ENCODE measurements at places on chromosomes 3 and 15.

GRCh38 chr3:17300441-17300840, 415.7 kb downstream of the PLCL2 start:
- DNase-seq, result no peak

DNA sequence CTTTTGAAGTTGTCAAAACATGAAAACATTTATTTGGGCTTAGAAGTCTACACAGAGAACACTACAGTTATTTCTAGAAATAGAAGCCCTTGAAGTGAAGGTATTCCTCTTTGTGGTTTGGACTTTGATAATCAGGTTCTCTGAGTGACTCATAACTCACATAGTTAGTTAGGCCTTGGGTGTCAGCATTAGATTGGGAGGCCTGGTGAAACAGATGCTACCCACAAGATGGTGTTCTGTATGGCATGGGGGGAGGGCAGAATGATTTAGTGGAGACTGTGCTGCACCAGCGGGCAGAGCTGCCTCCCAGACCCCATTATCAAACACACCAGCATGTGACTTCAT, 108.9 kb upstream of the ETV5 start:
- DNase-seq, result no peak

- DNase-seq, result no peak
Measured at GRCh38 chr15:28246605-28247004, 75.4 kb downstream of the HERC2 start.

GRCh38 chr3:9866639-9867038, 13.4 kb downstream of the CIDEC start:
- DNase-seq, result no peak

DNA sequence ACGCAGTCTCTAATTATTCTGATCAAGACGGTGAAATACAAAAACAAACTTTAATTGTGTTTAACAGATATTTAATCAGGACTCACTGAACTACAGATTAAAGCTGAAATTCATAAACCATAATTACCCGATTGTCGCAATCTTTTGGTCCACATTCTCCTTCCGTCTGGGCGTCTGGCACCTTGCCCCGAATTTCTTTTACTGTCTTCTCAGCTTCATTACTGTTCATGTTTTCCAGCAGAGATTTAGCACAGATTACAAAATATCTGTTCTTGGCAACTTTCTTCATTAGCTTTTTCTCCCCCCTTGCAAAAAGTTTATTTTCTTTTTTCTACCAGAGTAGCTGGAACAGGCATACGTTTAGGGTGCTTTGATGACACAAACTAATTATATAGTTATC, 271.4 kb downstream of the TIGIT start:
- no peak for DNase-seq

DNA sequence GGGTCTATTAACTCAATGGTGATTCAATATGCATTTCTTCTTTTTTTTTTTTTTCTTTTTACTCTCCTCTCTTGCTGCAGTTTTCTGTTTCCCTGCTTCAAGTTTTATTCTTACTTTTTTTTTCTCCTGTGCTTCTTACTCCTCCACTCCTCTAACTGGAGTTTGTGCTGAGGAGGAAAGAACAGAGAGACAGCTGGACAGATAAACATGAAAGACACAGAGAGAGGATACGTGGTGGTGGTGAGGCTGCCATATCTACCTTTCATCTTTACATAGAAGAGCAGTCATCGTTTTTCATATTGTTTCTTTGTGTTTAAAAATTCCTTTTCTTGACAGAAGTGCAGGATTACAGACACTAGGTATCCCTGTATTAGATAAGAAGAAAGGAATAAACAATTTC, 262.8 kb downstream of the OTOL1 start:
- DNase-seq, result no peak

- DNase-seq, result no peak
Measured at GRCh38 chr3:176005564-176005963, 1146.4 kb downstream of the NAALADL2 start.

DNA sequence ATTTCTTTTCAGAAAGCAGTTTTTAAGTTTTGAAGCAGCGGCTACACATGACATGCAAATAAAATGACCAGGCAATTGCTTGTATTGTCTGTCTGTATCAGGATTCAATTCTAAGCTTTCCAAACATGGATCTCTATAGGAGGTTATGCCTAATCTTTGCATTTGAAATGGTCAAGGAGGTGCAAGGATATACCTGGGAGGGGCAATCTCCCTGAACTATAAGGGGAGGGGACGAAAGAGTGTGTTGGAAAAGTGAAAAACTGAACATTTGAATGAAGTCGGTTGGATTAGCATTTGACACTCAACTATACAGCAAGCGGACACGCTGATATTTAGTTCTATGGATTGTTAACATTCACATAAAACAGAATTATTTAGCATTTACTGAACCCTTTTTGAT, 11.7 kb downstream of the ROBO2 start:
- no peak for DNase-seq

- no peak for DNase-seq
Measured at GRCh38 chr3:135076341-135076740, 281.3 kb downstream of the EPHB1 start.

DNA sequence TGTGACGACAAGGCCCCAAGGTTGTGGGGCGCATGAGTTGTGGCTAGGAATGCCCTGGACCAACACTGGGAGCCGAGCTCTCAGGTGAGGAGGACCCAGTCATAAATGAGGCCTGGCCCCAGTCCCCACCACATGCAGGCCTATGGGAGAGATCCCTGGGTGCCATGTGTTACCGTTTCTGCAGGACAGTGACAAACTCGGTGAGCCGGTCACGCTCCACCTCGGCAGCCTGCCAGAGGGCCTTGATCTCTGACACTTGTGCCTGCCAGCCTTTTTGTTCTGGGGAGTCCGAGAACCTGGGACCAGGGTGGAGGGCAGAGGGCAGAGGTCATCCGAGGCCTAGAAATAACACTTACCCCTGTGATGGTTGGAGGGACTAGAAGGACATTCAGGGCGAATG, 27.7 kb upstream of the HHATL start:
- no peak for DNase-seq

- no peak for DNase-seq
Measured at GRCh38 chr15:69830876-69831275, 266.8 kb downstream of the TLE3 start.

DNA sequence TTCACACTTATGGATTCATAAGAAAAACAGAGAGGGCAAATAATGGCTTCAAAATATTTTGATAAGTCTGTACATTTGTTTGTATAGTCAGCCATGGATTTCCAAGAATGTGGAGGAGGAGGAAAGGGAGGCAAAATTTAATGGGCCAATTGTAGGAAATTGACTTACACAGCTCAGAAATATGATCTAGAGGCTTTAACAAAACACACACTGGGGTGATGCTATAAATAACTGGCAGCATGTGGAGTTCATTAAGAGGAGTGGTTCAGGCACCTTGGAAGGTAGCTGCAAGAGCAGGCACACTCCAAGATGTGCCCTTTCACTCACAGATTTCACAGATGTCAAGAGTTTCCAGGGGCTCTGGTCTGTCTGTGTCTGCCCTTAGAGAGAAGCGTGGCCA, 193.4 kb upstream of the RASGRP1 start:
- DNase-seq, result peak; percentile 57

- no peak for DNase-seq
Measured at GRCh38 chr3:89227218-89227617, 119.8 kb downstream of the EPHA3 start.

GRCh38 chr3:40875581-40875980, 323.7 kb upstream of the CTNNB1 start:
- peak; percentile 52 for DNase-seq

DNA sequence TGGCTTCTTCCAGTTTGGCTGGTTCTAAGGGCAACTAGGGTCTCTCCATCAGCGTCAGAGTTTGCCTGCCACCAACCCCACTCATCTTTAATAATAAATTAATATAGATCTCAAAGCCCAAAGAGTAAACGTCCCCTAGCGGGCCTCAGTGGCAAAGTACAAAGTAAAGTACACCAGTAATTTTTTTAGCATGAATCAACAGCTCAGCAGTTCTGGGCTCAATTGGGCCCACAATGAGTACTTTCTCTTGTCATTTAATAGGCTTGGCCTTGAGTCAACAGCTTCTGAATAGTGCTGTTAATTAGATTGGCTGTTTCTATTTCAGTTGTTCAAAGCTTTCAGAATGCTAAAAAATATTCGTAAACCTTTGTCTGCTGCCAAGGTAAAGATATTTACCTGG, 89.0 kb upstream of the PFN2 start:
- no peak for DNase-seq

DNA sequence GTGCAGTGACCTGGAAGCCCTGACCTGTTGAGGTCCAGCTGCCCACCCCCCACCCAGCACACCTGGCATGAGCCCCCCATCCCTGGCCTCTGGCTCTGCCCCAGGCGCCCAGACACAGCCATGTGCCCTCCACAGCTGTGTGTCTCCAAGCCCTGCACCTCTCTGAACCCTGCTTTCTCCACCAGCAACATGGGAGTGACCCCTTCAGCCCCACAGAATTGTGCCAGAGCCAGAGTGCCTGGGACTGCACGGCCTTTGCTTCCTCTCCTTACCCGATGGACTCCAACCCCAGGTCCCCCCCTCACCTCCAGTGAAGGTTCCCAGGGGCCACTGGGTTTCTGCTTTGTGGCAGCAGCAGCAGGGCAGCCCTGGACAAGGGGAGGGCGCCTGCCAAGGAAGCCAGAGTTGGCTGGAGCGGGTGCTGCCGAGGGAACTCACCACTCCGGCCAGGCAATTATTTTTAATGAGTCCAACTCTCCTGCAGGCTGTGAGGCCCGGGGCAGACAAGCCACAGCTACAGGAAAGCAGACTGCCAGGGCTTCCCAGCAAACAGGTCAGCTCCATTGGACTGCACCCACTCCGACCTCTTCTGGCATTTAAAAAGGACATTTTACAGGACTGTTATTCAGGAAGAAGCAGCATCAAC, 24.1 kb downstream of the PRR20G start:
- DNase-seq, result no peak

DNA sequence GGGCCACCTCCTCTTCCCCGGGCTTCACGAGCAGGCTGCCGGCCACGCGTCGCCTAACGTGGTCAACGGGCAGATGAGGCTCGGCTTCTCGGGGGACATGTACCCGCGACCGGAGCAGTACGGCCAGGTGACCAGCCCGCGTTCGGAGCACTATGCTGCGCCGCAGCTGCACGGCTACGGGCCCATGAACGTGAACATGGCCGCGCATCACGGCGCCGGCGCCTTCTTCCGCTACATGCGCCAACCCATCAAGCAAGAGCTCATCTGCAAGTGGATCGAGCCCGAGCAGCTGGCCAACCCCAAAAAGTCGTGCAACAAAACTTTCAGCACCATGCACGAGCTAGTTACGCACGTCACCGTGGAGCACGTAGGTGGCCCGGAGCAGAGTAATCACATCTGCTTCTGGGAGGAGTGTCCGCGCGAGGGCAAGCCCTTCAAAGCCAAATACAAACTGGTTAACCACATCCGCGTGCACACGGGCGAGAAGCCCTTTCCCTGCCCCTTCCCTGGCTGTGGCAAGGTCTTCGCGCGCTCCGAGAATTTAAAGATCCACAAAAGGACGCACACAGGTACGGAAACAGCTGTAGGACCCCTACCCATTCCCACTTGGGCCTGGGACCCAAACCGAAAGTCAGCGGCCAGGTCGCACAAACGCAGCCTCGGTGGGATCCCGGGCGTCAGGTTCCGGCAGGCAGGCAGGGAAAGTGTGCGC, 1.5 kb downstream of the ZIC1 start:
- DNase-seq, result no peak

DNA sequence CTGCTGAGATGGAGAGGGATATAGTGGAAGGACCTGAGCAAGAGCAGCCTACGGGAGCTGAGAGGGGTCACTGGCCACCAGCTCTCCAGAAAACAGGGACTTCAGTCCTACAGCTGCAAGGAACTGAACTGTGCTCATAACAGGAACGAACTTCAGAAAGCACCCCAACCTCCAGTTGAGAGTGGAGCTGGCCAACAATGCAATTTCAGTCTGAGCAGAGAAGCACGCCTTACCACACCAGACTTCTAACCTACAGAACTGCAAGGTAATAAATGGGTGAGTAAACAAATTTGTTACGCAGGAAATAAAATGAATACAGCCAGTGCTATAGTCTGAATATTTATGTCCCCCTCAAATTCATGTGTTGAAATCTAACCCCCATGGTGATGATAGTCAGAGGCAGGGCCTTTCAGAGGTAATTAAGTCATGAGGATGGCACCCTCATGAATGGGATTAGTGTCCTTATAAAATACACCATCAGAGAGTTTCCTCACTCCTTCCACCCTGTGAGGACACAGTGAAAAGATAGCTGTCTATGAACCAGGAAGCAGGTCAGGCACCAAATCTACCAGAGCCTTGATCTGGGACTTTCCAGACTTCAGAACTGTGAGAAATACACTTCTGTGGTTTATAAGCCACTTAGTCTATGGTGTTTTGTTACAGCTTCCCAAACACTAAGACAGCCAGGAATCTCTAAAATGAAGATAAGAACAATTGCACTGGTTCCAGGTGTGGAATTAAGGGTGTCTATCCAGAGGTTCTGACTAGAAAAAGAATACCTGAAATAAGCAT, 58.6 kb downstream of the SYNM start:
- DNase-seq, result no peak

- DNase-seq, result no peak
Measured at GRCh38 chr3:195897853-195898415, 10.4 kb downstream of the TNK2 start.

- DNase-seq, result no peak
Measured at GRCh38 chr15:68012911-68013310, 41.2 kb upstream of the PIAS1 start.

DNA sequence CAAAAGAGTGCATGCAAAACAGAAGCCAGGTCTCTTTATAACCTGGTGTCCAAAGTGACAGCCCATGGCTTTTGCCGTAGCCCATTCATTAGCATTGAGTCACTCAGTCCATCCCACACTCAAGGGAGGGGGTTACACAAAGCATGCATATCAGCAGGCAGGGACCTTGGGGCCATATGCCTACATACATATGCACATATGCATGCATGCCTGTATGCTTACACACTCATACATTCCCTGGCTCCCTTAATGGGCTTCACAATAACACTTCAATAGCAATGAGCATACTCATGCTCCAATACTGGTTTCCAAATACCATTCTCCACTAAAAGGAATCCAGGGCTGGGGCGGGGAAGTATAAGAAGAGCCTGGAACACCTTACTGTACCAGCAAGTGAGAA, 22.0 kb downstream of the TRPM1 start:
- DNase-seq, result no peak

GRCh38 chr3:143535994-143536784, 312.1 kb downstream of the SLC9A9 start:
- DNase-seq, result no peak

DNA sequence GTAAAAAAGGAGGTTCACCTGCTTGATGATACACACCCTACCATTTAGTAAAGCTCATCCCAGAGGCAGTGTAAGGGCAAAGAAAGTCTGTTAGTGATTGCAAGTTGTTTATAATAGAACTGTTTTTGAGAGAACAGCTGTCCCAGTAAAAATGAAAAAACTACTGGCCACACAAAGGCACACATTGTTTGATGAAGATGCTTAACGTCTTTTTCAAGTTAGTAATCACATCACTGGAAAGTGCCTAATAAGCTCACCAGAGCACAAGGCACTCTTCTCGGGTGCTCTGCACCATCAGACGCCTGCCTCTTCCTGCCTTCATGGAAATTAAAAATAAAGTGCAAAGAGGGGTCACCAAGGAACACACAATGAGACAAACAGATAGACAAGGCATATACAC, 186.9 kb downstream of the PDZRN3 start:
- DNase-seq, result no peak

Measured in NCI-H2171 (cell line).